Amniotic stem cell (primary cell): ENCODE measurements at places on chromosomes 5 and 9.

DNA sequence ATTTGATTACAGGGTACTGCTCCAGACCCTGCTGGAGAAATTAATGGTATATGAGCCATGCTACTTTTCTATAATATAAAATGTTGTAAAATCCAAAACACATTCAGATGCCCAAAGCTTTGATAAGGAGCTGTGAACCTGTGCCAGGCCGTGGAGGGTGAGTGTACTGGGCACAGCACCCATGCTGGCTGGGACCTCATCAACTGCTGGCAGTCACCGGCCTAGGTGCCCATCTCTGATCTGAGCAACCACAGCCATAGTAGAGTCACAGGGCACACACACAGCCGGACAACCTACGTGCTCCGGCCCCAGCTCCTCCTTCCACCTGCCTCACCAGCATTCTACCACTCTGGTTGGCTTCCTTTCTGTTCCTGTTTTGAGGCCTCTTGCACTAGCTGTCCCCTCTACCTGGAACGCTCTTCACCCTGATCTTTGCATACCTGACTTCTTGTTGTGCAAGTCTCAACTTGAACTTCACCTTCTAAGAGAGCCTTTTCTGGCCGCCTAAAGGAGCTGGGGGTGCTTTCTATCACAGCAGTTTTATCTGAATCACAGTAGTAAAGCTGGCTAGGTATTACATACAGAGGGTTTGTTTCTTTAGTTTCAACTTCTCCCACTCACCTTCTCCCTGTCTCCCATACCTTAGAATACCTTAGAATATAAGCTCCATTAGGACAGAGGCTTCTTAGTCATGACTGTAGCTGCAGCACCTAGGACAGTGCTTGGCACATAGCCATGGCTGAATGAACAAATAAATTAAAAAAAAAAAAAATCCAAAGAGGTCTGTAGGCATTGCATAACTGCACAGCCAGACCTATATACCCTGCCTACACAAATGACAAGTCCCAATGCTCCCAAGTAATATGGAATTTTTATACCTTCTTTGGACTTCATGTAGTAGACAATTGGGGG is 51.7 kb downstream of the MED27 start:
- no peak for DNase-seq

DNA sequence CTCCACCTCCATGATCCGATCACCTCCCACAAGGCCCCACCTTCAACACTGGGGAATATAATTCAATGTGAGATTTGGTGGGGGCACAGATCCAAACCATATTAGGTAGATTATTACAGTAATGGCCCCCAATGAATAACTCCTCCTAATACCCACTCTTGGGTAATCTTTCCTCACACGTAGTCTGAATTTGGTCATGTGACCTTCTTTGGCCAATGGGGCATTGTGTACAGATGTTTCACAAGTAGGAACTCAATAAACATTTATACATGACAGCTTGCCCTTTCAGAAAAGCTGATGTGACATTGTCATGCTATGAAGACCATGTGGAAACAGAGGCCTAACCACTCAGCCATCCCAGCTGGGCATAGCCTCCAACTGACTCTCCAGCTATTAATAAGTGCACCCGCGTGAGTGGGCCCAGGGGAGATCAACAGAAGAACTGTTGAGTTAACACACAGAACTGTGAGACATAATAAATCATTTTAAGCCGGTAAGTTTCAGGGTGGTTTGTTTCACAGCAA is 10.6 kb downstream of the GPR150 start:
- no peak for DNase-seq

DNA sequence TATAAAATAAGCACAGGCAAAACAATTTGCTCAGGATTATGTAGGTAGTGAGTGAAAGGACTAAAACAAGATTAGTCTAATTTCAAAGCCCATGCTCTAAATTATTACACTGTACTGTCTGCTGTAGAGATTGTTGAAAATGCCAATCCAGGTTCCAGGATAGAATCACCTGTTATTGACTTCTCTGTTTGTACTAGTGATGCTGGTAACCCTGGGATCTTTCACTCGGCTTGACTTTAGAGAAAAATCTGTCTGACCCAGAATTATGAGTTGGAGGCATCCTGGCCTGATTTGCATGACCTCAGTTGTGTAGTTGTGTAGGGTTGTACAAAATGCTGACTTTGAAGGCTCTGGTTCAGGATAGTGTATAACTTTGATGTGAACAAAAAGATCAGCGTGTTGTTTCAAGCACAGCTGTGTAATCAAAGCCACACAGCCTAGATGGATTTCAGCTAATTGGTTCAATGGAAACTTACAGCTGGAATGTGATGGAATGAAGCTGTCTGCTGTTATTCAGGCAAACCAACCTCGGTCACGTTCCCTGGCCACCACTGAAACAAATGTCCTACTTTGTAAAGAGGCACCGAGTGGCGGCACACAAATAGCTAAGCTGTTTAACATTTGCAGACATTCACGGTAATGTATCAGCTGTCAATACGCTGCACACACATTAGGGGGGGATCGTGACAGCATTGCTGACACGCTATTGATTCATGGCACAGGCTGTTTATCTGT is 340.3 kb downstream of the KCTD16 start:
- DNase-seq, result no peak

GRCh38 chr9:34492051-34492450 is 30.7 kb downstream of the ENHO start:
- DNase-seq, result no peak

GRCh38 chr5:57325678-57326397 is 152.0 kb downstream of the GPBP1 start:
- DNase-seq, result no peak

DNA sequence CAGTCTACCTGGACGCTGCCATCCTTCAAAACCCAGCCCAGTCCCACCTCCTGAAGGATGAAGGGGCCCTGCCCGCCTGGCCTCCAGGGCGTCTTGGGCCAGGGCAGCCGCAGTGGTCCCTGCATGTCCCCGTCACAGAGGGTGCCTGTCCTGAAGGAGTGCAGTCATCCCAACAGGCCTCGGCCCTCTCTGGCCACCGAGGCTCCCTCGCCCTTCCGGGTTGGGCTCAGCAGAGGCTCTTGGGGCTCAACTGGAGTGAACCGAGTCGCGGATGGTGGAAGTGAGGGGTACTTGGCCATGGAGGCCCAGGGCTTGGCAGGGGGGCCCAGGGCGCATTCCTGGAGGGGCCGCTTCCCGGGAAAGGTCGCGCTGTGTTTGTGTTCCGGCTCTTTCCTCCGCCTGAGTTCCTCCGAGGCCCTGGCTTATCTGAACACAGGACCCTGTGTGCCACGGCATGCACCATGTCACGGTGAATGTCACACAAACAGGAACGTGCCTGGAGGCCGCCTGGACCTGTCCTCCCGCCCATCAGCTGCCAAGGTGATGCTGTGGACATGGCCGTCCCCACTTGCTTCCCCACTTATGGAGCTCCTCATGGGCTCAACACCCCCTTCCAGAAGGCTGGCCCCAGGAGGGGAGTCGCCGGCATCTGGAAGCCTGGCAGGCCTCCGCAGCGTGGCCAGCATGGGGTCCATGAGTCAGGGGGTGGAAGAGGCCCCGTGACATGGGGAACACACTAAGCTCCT is 25.7 kb upstream of the OBP2B start:
- no peak for DNase-seq

DNA sequence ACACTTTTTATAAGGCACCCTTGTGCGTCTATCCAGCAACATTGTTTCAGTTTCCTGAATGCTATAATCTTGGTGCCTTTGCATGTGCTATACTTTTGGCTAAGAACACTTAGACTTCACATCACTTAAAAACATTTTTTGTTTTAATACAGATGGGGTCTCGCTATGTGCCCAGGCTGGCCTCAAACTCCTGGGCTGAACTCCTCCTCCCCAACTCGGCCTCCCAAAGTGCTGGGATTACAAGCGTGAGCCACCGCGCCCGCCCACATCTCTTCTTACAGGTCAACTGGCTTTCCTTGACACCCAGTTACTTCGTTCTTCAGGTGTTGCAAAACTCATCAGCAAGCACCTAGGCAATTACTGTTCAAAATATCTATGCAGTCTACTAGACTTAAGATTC is 943 bp upstream of the ZNF131 start:
- no peak for DNase-seq

- no peak for DNase-seq
Measured at GRCh38 chr5:134226441-134227192, 744 bp upstream of the PPP2CA start.

DNA sequence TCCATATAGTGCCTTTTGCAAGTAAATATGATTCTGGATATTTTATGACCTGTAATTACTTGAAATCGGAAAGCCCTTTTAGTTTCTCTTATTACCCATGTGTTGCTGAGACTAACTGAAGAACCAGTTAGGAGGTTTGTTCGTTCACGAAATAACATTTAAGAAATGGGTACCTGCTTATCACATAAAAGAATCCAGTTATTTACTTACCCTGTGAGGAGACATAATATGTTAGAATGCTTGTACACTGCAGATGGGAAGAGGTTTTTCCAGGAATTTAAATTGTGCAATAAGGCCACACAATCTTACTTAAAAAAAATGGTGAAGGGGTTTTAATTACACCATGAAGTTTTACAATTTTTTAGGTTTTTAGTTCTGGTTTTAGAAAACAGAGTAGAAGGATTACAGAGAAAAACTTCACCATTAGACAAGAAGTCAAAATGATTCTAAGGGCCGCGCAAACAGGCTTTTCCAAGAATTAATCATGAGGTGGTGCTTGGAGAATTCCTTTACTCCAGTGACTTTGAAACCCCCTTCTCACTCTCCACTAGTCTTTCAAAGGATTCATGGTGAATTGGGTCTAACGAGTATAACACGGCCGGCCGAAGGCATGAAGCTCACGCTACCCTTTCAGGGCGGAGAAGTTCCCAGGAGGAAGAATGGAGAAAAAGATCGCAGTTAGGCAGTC is 1.1 kb upstream of the PTGER4 start:
- no peak for DNase-seq

GRCh38 chr5:150651382-150651781 is 9.7 kb upstream of the MYOZ3 start:
- no peak for DNase-seq

- no peak for DNase-seq
Measured at GRCh38 chr5:120298981-120299380, 165.1 kb upstream of the PRR16 start.

- no peak for DNase-seq
Measured at GRCh38 chr5:18052569-18052968, 418.3 kb downstream of the TAF11L14 start.
